Activated CD4-positive, alpha-beta T cell treated with anti-CD3 and anti-CD28 coated beads, Interleukin-2, amount 50 U/mL, for 48 hours (primary cell): ENCODE measurements at places on chromosomes 11 and 22.

- no peak for DNase-seq
Observed at GRCh38 chr11:119605137-119605665, 123.8 kb downstream of the NECTIN1 start.

DNA sequence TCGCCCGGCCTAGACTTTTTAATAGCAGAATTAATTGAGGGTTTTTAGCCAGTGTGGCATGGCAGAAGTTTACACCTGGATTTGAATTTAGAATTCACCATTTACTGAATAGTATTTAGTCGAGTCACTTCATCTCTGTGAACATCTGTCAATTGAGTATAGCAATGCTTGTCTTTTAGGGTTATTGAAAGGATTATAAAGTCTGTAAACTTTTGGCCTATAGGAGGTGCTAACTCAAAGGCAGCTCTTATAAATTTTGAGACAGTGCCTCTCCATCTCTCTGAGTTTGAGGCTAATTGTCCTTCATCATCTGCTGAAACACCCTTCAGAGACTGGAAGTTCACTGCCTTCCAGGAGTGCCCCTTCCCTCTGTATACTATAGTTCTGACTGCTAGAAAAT, 205.0 kb downstream of the NELL1 start:
- DNase-seq: no peak

- no peak for DNase-seq
Observed at GRCh38 chr11:98828986-98829708, 191.6 kb upstream of the CNTN5 start.

DNA sequence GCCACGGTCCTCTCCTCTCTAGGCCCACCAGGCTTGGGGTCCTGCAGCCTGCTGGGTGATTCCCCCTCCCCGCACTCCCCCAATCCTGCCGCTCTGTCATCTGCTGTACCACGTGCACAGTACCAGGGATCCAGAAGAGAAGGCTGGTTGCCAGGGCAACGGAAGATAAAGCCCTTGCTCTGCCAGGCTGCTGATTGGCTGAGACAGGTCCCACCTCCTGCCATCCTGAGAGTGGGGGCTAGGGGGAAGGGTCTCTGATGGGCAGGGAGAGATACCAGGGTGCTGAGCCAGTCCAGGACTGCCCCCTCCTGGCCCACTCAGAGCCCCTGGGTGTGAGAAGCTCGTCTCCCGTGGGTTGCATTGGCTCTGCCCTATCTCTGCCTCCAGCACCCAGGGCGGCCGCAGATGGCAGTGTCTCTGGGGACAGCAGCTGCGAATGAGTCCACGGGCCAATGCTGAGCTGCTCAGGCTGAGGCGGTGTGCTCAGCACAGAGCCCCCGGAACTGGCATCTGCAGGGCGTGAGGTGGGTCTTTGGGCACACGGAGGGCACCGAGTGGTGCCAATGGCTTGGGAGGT, at the start of gene SMIM45:
Gene SMIM45 (plus strand): TSS at position 253 of the 577 bp plus-strand sequence.
- no peak for DNase-seq

GRCh38 chr11:127996825-127997224, 590.5 kb downstream of the ETS1 start:
- DNase-seq: no peak

DNA sequence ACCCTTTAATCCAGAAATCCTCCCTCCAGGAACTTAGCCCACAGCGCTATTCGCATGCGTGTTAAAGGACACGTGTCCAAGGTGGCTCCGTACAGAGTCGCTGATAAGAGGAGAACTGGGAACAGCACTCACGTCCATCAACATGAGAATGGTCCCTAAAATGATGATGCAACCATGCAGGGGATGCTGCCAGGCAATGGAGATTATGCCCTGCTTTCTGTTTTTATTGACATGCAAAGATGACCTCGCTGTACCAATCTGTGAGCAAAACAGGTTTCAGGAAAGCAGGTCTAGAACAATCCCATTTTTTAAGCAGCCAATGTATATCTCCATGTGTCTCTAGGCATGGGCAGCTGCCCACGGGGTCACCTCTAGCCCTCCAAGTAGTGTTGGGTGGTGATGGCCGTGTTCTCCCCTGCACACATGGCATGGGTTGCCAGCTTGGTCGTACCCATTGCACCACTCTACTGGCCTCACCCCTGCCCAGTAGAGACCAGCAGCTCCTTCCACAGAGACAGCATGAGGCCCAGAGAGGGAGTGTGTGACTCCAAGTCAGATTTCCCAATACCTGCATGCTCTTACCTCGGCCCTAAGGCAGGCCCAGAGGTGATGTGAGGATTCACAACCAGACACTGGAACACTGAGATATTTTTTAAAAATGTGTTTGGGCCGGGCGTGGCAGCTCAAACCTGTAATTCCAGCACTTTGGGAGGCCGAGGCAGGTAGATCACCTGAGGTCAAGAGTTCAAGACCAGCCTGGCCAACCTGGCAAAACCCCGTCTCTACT, 68.3 kb upstream of the LINC01488 start:
- no peak for DNase-seq

DNA sequence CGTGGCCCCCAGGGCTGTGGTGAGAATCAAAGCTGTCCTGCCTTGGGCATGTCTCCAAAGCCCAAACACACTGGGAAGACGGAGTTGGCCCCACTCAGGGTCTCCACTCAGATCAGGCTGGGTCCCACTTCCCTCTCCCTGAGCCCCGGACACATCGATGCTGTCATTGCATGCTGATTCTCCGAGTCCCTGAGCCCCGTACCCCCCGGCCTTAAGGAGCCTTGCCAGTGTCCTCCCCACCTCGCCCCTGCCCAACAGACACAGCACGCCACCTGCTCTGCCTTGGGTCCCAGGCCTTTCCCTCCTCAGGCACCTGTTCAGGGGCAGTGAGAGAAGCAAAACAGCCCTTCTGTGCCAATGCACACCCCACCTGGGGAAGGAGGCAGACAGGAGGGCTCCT, 14.6 kb downstream of the EIF1AD start:
- no peak for DNase-seq

DNA sequence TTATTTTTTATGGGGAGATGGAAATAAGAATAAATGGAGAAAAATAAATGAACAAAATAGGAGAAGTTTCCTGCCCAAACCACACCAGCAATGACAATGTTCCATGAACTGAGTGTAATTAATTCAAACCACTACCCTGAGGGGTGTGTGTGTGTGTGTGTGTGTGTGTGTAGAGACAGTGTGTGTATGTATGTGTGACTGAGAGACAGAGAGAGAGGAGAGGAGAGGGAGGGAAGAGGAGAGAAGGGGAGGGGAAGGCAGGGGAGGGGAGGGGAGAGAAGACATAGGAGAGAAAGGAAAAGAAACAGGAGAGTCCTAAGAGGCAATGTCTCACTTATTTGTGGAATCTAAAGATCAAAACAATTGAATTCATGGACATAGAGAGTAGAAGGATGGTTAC, 65.0 kb upstream of the POU2AF1 start:
- DNase-seq: no peak

- peak; percentile 15 for DNase-seq
Observed at GRCh38 chr22:50112151-50113118, 22.6 kb downstream of the MOV10L1 start.

DNA sequence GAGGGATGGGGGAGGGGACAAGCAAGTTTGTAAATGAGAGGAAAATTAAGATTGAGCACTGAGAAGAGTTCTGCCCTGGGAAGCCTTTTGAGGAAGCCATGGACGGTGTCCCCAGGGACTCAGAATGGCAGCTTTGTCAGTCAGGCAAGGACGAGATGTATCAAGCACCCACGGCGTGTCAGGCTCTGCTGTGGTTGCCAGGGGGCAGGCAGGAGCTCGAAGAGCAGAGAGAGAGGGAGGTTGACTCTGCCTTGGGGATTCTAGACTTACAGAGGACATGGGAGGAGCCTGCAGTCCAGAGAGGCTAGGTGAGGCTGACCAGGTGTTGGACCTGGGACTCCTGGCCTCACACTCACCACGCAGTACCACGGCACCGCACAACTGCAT, 29.1 kb upstream of the SYT7 start:
- no peak for DNase-seq

- DNase-seq: peak; percentile 51
Observed at GRCh38 chr11:67468456-67468758, 644 bp downstream of the TMEM134 start.

DNA sequence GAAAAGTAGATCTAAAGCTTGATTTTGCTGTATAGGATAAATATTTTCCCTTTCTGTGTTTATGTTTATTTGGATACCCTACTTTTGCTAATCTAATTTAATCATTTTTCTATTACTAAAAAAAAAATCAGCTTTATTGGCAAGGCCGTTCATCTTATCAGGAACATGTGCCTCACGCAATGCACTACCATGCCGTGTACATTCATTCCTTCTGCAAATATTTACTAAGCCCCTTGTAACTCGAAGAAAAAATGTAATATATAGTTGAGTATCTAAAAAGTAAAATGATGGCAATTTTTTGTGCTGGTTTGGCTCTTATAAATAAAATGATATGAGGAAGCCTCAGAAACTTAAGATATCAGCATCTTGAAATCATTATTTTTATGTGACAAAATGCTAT, 8.9 kb downstream of the UVRAG start:
- no peak for DNase-seq

- no peak for DNase-seq
Observed at GRCh38 chr11:15987046-15987445, 369.3 kb downstream of the SOX6 start.

DNA sequence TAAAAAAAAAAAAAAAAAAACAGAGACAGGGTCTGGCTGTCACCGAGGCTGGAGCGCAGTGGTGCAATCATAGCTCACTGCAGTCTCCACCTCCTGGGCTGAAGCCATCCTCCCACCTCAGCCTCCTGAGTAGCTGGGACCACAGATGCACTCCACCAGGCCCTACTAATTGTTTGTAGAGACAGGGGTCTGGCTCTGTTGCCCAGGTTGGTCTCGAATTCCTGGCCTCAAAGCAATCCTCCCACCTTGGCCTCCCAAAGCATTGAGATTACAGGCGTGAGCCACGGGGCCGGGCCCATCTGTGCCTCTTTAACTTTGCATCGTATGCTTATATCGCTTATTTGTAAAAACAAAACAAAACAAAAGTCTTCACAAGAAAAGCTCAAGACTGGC, 3.1 kb downstream of the CPT1A start:
- DNase-seq: peak; percentile 27

DNA sequence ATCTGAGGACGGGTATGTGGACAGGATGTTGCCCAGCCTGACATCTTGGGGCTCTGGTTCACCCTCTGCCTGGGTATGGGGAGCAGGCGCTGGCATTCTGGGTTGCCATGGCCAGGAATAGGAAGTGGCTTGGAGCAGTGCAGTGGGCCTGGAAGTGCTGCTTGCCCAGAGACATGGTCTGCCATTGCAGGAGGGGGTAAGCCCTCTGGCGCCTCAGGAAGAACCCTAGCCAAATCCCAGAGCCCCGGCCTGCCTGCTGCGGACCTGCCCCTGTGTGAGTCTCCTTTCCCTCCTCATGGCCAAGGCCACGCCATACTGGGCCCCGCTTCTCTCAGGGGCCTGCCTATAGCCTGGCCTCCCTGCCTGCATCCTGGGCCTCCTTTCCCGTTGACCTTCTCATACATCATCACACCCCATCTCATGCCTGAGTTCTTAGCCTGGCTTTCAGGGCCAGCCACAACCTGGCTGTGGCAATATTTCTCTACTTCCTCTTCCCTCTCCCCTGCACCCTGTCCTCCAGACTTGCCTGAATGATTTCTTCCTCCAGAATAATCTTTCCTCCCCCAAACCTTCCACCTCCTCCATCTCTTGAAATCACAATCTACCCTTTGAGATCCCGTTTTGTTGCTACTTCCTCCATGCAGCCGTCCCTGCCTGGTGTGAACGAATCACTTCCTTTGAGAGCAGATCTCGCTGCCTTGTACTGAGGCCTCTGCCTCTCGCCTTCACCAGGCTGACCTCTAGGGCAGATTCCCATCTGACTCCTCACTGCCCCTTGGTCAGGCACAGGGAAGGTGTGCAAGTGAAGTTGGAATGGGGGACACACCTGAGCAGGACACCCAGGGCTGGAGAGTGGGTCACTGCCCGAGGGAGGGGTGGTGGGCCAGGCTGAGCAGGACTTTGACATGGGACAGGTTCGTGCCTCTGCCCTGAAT, 5.2 kb downstream of the CAPN5 start:
- DNase-seq: no peak

DNA sequence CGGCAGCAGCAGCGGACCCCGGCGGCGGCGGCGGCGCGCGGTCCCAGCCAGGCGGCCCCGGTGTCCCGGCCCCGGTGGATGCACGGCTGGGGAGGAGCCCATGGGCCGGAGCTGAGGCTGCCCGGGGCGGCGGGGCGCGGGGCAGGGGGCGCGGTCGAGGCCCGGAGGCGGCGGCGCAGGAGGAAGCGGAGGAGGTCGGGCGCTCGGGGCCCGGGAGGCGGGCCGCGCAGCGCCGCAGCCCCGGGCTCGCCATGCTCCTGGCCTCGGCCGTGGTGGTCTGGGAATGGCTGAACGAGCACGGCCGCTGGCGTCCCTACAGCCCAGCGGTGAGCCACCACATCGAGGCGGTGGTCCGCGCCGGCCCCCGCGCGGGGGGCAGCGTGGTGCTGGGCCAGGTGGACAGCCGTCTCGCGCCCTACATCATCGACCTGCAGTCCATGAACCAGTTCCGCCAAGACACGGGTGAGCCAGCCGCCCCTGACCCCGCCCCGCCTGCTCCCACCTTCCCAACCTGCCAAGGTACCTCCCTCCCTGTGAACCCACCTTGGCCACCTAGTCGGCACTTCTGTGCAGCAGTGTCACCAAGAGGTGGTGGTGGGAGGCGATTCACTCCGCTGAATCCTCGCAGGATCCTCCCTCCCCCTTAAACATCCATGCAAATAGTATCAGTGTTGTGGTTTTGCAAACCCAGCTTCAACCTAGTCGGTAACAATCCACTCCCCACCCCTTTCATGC, 580 bp downstream of the DTX4 start:
- DNase-seq: no peak

DNA sequence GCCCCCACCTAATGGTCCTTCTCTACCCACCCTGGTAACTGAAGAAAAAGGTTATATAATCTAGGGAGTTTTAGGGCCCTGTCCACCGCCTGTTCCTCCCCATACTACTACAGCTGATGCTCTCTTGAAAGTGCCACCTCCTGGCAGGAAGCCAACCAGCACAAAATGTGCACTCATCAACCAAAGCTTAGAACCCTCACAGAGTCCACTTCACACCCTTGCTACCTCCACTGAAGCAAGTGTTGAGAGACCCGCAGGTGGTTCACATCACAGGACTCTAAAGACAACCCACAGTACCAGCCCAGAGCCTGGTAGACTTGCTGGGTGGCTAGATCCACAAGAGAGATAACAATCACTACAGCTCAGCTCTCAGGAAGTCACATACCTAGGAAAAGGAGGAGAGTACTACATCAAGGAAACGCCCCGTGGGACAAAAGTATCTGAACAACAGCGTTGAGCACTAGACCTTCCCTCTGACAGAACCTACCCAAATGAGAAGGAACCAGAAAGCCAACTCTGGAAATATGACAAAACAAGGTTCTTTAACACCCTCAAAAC, 17.5 kb upstream of the OR10W1 start:
- DNase-seq: no peak

DNA sequence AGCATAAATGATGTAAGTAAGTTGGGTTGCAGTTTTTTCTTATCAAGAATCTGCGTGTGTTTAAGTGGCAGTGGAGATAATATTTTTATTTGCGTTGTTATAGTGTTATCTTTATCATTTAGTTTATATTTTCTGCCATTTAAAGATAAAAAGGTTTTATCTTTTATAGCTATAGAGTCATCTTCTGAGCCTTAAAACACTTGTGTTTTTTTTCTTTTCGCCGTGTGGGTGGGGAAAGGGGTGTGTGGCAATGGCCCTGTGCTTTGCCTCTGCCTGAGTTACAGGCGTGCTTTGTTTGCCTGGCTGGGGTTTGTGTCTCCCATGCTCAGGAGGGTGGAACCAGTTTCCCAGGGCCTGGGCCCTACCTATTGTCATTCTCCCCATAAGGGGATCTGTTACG, 16.2 kb downstream of the ARHGEF12 start:
- no peak for DNase-seq

GRCh38 chr22:40753114-40753513, 66.0 kb downstream of the SLC25A17 start:
- no peak for DNase-seq

- no peak for DNase-seq
Observed at GRCh38 chr11:130024361-130024760, 21.7 kb upstream of the PRDM10 start.
